ENCODE measurements at places on chromosomes 7 and 10.

- DNase-seq = no peak
Measured at GRCh38 chr10:125984865-125985495, 88.6 kb downstream of the FANK1 start.

DNA sequence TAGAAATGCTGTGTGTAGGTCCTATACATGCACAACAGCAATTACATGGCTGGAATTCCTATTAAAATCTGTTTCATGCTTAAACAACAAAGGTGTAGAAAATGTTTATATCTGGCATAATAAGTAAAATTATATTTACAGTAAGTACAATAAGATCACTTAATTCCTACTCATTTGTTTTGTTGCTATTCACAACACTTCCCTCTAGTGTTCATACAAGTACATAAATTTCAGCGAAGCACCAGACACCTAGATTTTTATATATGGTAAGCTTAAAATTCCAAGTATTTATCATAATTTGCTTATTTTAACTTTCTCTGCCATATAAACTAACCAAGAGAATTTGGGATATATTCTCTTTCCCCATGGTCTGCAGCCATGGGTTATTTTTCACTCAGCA lies 51.8 kb upstream of the ANK3 start:
- DNase-seq = no peak

DNA sequence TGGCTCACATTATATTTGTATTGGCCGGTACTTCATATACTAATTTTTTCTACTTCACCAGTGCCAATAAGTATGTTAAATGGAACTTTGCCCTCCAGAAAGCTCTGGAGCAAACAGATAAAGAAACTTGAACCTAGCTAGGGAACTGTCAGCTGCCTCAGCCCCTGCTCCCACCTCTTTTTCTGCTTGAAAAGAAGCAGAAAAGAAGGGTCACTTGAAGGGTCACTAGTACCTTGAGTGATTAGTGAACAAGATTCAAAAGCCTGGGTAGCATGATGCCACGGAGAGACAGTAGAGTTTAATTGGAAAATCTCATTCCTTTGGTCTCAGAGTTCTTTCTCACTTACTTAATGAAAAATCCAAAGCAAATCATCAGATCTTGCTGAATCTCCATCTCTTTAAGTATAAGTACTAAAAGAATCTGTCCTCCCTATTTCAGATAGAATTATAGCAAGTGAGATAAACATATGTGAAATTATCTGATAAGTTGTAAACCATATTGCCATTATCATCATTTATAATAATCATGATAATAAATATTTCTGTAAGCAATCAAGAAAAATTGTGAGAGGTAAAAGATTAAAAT lies 47.7 kb downstream of the PTN start:
- DNase-seq = no peak

DNA sequence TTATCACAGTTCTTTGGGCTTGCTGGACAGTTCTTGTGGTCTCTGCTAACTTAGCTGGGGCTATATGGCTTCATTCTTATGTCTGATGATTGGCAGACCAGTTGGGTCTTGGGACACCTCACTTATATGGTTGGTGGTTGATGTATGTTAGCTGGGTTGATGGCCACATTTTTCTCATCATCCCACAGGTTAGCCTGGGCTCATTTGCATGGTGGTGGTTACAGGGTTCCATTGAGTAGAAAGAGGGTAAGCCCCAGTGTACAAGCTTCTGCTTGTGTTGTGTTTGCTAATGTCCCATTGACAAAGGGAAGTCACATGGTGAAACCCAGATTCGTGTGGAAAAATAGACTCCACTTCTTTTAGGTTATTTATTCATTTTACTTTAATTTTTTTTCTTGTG lies 40.6 kb downstream of the TMEM60 start:
- no peak for DNase-seq

DNA sequence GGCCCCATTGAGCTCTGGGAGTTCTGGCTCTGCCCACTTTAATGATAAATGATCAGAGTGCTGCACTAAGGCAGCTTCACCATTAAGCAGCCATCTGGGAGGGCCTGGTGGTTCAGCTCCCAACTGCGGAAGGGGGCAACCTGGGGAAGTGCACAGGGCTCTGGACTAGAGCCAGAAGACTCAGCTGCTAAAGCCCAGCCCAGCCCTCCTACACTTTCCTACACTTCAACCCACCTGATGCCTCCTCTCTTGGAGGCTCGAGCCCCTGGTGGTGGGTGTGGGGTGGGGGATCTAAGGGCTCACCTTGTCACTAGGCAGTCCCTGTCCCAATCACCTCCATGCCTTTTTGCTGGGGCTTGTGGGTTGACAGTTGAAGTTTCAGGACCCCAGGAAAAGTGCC lies 60.6 kb upstream of the ANTXRL start:
- DNase-seq = no peak

DNA sequence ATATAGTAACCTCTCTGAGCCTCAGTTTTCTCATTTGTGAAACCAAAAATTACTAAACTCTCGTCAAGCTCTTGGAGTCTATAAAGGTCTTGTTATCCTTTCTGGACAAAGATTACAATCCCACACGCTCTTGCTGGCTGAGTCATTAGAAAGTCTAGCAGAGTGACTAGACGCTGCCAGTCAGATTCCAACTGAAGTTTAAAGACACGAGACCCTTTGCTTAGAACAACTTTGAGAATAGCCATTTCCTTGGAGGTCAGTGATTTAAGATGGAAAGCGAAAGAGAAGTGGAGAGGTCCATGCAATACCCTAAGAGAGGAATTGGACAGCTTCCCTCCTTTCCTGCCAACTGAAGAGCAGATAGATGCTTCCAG lies 119.5 kb downstream of the APBB1IP start:
- no peak for DNase-seq

Measured in T-helper 1 cell (primary cell).